ENCODE measurements at places on chromosomes 1 and 21.

- no peak for DNase-seq
These were observed 134.1 kb downstream of the SLC30A10 start for GRCh38 chr1:219794085-219794743.

GRCh38 chr1:40058453-40059337, 18.2 kb downstream of the CAP1 start:
- no peak for DNase-seq

GRCh38 chr1:36691374-36691773, 208.7 kb upstream of the CSF3R start:
- no peak for DNase-seq

GRCh38 chr1:236978740-236979139, 25.5 kb downstream of the MT1HL1 start:
- no peak for DNase-seq

GRCh38 chr1:47624531-47624930, 186.7 kb downstream of the FOXD2 start:
- DNase-seq: no peak

DNA sequence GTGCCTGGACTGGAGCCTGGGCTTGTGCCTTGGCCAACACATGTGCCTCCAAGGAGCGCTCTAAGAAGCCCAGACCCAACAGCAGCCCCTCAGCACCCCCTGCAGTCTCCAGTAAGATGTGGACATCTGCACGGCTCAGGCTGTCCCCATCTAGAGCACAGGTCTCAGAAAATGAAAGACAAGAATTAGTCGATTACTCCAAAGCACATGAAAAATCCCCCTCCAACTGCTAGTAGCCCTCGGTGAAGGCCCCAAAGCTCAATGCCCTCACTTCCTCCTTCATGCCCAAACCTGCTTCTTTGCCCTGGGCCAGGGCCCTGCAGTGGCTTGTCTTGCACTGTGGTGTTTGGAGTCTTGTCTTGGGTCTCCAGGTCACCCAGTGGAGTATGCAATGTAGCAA, 21.9 kb upstream of the ERO1B start:
- no peak for DNase-seq

DNA sequence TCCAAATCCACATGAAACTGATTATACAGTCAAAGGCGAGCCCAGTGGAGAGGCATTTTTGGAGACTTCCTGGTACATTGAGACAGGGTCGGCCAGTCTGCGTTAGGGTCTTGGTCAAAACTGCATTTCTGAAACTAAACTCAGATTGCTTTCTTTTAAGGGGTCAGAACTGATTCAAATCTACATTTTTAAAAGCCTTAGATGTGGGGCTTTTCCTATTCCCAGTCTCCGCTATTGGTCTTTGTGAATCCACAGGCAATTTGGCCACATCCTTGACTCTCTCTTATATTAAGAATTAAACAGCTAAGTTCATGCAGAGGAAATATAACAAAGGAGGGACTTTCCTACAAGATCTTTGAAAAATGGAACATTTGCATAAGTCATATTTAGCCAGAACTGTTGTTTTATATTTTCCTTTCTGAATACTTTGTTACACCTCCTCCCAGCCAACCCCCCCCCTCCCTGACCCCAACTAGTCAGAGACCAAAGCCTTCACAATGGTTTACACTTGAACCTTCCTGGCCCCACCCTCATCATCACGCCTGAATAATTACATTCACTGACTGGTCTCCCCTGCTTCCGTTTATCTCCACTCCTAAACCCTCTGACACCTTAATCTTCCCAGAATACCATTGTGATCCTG, 30.9 kb downstream of the SELL start:
- DNase-seq: no peak

- no peak for DNase-seq
These were observed 18.7 kb upstream of the CAMK1G start for GRCh38 chr1:209564849-209565248.

DNA sequence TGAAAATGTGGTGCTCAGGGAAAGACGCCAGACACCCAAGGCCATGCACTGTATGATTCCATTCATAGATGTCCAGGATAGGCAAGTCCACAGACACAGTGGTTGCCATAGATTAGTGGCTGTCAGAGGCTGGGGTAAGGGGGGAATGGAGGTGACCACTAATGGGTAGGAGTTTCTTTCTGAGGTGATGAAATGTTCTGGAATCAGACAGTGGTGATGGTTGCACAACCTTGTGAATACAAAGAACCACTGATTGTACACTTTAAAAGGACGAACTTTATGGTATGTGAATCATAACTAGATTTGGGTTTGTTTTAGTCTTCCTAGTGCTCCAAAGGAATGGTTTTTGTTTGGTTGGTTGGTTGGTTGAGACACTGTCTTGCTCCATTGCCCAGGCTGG, 51.7 kb downstream of the PRAMEF20 start:
- DNase-seq: no peak

DNA sequence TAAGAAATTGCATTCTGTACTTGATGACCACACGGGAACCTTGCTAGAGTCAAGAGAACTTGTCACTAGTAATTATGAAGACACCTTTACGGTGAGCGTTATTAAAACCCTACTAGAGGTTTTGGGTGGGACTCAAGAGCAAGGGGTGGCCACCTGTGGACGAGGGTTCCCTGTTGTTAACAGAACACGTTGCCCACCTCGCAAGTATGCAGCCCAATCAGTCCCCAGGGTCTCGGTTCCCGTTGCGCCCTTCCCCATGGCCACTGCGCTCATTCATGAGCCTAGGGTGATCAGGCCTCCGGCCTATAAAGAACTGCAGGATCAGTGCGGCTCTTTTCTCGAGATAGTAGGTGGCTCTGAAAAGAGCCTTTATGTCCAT, 30.2 kb upstream of the RNF187 start:
- no peak for DNase-seq

- DNase-seq: no peak
These were observed 151.7 kb downstream of the ZC3H11B start for GRCh38 chr1:219460896-219461815.

DNA sequence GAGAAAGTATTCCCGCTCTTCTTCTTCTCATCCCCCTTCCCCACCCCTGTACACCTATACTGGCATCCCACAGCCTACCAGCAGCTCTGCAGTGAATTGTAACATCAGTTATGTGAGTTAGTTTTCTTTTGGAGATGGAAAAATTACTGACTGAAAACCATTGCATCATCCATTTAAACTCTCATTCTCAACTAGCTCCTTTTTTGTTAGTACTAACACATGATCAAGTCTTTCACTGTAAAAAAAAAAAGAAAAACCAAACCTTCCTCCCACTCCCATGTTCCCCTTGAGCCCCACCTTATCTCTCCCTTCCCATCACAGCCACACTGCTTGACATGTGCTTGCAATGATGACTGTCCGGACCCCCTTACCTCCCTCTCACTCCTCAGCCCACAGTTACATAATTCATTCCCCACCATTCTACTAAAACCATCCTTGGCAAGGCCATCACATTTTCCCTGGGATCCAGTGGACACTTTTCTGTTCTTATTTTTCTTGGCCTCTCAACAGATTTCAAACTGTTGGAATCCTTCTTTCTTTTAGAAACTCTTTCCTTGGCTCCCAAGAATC, 23.2 kb upstream of the RAVER2 start:
- DNase-seq: no peak
